Stimulated activated CD8-positive, alpha-beta memory T cell treated with anti-CD3 and anti-CD28 coated beads, Interleukin-2, amount 100 ng/mL, for 48 hours (primary cell): ENCODE measurements at places on chromosomes 11 and 22.

DNA sequence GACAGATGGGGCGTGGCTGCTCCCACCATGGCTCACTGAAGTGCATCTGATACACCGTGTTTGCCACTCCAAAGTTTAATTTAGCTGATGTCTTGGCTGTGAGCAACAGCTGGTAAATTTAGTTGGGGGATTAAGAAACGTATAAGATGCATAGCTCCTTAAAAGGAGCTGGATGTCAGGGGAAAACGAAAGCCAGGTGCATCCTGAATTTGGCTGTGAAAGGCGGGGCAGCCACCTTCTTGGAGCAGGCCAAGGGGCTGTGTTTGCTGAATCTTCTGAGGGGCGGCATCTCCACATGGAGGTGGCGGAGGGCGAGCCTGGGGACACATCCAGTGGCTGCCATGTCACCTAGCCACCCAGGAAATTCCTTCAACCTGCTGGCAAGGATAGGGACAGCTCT, 20.7 kb upstream of the NCF4 start:
- no peak for DNase-seq

DNA sequence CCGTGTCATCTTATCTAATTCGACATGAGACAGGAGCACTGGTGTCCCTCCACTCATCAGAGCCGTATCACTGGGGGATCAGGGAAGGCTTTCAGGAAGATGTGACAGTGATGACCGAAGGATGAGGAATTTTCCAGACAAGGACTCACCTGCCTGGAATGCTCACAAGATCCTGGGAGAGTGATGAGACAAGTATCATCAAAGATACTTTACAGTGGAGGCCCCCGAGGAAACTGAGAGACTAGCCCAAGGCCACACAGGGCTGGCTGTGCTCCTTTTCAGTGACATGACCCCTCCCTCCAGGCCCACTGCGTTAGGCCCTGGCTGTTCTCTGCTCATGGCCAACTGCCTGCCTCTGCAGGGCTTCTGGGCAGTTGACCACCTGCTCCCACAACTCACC, 13.0 kb downstream of the CLPB start:
- DNase-seq = no peak

GRCh38 chr11:10387206-10388083, 67.6 kb upstream of the AMPD3 start:
- DNase-seq = no peak

DNA sequence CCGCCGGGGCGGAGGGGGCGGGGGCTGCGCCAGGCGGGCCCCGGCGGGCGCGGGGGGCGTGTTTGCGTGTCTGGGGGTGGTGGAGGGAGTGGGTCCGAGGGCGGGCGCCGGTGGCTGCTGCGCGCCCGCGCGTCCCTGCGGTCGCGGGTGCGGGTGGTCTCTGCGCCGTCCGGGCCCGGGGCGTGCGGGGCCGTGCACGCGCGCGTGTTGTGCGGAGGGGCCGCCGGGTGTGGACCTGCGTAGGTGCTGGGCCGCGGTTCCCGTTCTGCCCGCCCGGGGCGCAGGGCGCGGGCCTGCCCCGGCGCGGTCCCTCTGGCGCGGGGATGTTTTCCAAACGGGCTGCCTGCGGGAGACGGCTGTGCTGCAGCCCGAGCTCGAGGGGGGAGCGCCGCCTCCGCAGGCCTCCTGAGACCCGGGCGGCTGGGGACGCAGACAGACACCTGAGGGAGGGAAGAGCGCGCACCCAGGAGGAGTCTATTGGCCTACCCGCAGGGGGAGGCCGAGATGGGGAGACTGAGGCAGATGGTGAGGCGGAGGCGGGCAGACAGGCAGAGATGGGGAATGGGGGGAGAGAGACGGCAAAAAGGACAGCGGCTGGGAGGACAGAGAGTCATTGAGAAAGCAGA, 442 bp downstream of the PELI3 start:
- peak; percentile 26 for DNase-seq

GRCh38 chr11:88206751-88207150, 31.5 kb upstream of the RAB38 start:
- DNase-seq = no peak

- no peak for DNase-seq
Observed at GRCh38 chr22:48850658-48851287, 976.9 kb downstream of the BRD1 start.

- DNase-seq = no peak
Observed at GRCh38 chr22:33105501-33105911, 47.3 kb upstream of the SYN3 start.

- no peak for DNase-seq
Observed at GRCh38 chr11:88012456-88012855, 162.8 kb downstream of the RAB38 start.

- no peak for DNase-seq
Observed at GRCh38 chr22:33984656-33985285, 64.5 kb upstream of the LARGE1 start.

DNA sequence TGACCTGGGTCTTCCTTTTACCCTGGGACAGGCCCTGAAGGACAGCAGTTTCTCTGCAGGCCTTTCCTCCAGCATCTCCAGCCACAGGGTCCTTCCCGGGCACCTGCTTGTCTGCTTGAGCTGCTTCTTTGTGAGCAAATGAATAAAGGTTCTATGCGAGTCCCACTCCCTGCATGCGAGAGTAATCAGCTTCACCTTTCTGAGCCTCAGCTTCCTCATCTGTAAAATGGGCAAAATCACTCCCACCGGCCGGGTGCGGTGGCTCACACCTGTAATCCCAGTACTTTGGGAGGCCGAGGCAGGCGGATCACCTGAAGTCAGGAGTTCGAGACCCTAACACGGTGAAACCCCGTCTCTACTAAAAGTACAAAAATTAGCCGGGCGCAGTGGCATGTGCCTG, 31.1 kb downstream of the IFT27 start:
- DNase-seq = no peak

DNA sequence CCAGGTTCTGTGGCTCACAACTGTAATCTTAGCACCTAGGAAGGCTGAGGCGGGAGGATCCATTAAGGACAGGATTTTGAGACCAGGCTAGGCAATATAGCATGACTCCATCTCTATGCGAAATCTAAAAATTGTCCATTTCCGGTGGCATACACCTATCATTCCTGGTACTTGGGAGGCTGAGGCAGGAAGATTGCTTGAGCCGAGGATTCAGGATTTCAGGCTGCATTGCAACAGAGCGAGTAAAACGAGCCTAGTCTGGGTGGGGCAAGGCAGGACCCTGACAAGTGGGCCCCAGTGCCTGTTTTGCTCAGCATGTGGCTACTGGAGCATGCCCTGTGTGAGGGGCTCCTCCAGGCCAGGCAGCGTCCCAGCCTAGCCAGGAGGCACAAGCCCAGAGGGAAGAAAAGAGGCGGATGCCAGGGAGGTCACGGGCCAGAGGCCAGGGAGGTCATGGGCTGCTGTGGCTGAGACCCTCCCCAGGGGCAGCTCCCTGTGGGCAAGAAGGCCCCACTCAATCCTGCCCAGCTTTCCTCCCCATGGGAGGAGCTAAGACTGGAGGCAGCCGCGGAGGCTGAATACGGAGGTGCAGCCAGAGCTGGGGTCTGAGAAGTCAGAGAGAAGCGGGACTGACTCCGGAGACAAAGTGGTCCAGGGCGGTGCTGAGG, 8.4 kb downstream of the LRRC74B start:
- DNase-seq = no peak
